ENCODE measurements at places on chromosomes 6 and 20. TPM values are rescaled to one million over a fixed set of nuclear protein-coding genes. Genes with fewer than 3 reads are reported as not detected.
A peak's percentile ranks its signal among the peaks of the same experiment; 100 is the strongest.

GRCh38 chr20:19313342-19314069, 101.1 kb downstream of the SLC24A3 start:
- H3K4me3 ChIP-seq = no peak overlapping the region
- no peak overlapping the region for H3K27ac ChIP-seq
- H3K4me1 ChIP-seq = no peaks in the 10 kb centered on the region
- H3K36me3 ChIP-seq = no peaks in the 10 kb centered on the region

DNA sequence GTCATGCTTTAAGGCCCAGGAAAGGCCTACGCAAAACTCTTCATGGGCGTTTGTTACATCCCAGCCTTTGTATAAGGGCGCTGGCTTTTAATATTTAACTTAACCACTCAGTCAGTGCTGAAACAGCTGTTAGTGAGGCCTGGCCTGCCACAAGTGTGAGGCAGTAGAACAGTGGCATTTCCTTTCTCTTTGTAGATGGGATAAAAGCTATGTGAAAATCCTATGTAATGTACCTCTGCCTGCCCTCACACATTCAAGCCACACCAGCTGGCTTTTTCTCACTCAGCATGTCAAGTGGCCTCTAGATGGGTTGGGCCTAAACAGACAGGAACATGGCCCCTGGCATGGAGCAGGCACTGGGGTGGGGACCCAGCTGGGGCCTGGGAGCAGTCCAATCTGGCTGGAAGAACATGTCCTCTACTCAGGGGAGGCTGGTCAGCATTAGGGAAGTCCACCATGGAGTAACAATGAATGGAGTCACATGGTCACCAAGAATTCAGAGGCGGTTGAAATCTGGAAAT, 20.7 kb downstream of the CGA start:
- H3K4me1 ChIP-seq = no peaks in the 10 kb centered on the region
- no peak overlapping the region for H3K4me3 ChIP-seq
- peaks cover 6% of the 10 kb centered on the region for H3K27me3 ChIP-seq
- H3K36me3 ChIP-seq = no peaks in the 10 kb centered on the region
- DNase-seq = no peak

DNA sequence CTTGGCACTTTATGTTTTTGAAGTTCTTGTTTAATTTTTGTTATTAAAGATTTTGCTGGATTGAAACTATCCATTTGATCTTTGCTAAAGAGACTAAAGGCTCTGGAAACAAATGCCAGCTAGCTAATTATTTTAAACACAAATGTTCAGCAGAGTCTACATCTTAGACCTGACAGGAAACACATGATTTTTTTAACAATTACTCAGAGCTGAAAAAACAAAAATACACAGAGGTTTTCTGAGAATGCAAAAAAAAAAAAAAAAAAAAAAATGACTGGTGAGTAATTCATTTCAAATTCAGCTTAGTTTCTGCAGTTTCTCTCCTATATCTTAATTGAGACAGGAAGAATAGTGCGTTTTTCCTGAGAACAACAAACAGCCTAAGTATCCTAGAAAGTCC, 448.0 kb downstream of the TENT5A start:
- H3K36me3 ChIP-seq = no peaks in the 10 kb centered on the region
- DNase-seq = no peak
- no peak overlapping the region for H3K4me3 ChIP-seq

TCF19 gene
- 13.1 TPM for polyA plus RNA-seq

GRCh38 chr6:167476844-167477595, 152.1 kb downstream of the TTLL2 start:
- DNase-seq = no peak
- H3K27me3 ChIP-seq = no peaks in the 10 kb centered on the region
- H3K27ac ChIP-seq = no peak overlapping the region
- no peaks in the 10 kb centered on the region for H3K36me3 ChIP-seq
- no peak overlapping the region for H3K4me3 ChIP-seq

ETV7 gene
- 0.19 TPM for polyA plus RNA-seq

GRCh38 chr6:156795825-156796224, 18.6 kb downstream of the ARID1B start:
- H3K27ac ChIP-seq = no peak overlapping the region
- no peaks in the 10 kb centered on the region for H3K27me3 ChIP-seq
- peak; percentile 15 for DNase-seq
- H3K4me3 ChIP-seq = 0 out of 2 replicates have a peak overlapping the region, but pooled peaks have one; percentile 25

TBPL1 gene
- polyA plus RNA-seq = 32.5 TPM

TSPO2 gene
- not detected for polyA plus RNA-seq

SEMG1 gene
- not detected for polyA plus RNA-seq

DNA sequence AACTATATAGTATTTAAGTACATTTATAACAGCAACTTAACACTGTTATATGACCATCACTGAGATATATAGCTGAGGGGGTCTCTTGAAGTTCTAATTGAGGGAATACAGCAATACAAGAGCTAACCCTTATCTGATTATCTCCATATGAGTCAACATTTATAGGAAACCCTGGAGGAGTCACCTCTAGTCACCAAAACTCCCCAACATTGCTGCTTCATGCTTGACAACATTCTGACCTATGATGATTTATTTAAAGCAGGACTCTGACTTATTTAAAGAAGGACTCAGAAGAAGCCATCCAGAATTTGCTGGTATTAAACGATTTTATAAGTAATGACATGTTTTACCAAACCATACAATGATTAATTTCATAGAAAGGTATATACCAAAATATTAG, 182.6 kb upstream of the NOX3 start:
- no peaks in the 10 kb centered on the region for H3K36me3 ChIP-seq
- no peak overlapping the region for H3K27ac ChIP-seq
- no peak for DNase-seq
- no peaks in the 10 kb centered on the region for H3K27me3 ChIP-seq
- H3K4me3 ChIP-seq = no peak overlapping the region

C6orf52 gene
- polyA plus RNA-seq = not detected

DNA sequence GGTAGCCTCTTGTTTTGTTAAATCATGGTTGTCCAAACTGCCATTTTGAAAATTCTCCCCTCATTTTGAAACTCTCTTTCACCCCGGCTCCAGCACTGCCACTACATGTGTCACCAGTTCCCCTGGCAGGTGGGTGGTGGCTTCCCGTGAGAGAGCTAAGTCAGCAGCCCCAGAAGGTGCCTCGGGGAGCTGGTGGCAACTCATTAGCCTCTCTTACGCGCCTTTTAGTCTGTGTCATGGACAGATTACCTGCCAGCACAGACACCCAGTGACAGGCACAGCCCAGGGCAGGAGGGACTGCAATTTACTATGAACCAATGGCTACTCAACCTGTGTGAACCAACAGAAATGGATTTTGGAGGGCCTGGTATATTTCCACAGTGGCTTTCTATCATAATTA, 147.1 kb upstream of the SASH1 start:
- H3K36me3 ChIP-seq = no peaks in the 10 kb centered on the region
- no peak overlapping the region for H3K4me3 ChIP-seq
- no peak for DNase-seq
- no peak overlapping the region for H3K27ac ChIP-seq
- peaks cover 3% of the 10 kb centered on the region for H3K4me1 ChIP-seq

HCK gene
- not detected for polyA plus RNA-seq

DNA sequence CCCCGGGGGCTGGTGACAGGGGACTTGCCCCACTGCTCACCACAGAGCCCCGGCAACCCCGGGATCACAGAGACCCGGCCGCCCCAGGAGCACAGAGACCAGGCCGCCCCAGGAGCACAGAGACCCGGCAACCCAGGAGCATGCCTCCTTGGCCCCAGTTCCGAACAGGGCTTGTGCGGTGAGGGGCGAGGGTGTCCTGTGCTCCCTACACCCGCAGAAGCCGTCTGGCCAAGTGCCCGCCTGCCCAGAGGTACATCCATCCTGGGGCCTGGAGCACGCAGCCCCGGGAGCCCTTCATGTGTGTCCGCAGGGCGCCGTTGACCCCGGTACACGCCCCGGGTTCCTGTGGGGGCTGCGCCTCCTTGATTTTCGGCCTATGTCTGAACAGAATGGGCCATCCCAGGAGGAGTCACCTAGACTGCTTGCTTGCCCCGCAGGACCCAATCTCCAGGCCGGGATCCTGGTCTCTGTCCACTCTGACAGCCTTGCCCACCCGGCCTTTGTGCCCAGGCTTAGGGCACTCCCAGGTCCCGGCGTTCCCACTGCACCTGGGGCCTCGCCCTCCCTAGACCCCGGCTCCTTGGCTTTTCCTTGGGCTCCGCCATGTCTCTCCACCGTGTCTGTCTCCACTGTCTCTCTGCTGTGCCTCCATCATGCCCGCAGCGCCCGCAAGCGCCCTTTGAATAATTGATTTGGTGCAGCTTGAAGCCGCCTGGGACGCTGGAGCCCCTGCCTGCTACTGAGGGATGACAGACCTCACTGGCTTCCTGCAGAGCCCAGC, 219.8 kb downstream of the ERMARD start:
- no peak for DNase-seq
- H3K4me1 ChIP-seq = no peaks in the 10 kb centered on the region
- no peak overlapping the region for H3K27ac ChIP-seq
- no peak overlapping the region for H3K4me3 ChIP-seq
- H3K36me3 ChIP-seq = no peaks in the 10 kb centered on the region

GGT7 gene
- polyA plus RNA-seq = 32.8 TPM

DNA sequence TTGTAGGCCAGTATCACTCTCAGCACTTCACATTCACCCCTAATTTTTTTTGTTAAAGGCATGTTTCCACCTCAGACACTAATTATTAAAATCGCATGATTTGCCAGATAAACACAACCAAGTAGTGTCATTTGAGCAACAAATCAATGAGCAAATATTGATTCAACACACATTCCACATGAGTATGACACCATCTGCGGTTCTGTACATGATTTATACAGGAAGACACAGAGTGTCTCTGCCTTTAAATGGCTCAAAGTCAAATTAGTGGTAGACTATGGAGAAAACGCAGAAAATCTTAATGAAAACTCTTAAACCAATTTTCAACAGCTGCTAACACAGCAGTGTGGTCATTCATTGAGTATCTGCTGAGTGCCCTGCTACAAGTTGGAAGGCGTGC, 300.2 kb downstream of the SOX4 start:
- no peak overlapping the region for H3K4me3 ChIP-seq
- no peaks in the 10 kb centered on the region for H3K36me3 ChIP-seq
- H3K27ac ChIP-seq = no peak overlapping the region
- no peaks in the 10 kb centered on the region for H3K27me3 ChIP-seq
- peaks cover 4% of the 10 kb centered on the region for H3K4me1 ChIP-seq
- no peak for DNase-seq

HLA-DOA gene
- polyA plus RNA-seq = not detected

DNA sequence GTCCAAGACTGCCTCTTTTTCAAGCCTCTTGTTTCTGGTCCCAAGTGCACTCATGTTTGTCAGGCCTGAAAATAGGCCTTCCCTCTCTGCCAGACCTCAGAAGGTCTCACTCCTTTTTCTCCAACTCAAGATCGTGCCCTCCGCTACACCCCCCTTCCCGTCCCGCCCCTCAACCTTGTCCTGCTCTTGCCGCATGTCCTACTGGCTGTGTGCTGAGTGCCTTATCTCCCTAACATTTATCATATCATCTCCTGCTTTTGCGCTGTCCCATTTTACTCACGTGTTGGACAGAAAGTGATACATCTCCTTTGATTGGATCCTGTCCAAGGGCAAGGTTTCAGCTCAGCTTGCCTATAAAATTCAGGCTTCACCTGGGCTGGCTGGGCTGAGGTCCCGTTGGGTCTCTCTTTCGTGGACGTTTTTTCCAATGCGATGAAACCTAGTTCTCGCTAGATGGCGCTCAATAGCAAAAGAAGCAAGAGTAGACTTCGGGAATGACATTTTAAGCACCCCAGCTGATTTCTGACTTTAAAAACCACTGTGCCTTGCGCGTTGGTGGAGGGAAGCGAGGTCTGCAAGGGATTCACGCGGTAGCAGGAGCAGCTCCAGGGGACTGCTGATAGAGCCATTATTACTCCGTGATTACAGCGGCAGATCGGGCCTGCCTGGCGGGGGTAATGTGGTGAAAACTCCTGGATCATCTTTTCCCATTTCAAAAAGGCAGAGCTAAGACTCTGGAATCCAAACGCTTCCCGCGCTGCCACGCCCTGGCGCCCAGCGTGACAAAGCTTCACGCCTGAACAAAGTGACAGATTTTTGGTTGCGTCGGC, 137.6 kb downstream of the IMPG1 start:
- peak overlapping the region; percentile 42 for H3K4me3 ChIP-seq
- H3K27ac ChIP-seq = no peak overlapping the region
- no peaks in the 10 kb centered on the region for H3K36me3 ChIP-seq
- peaks cover 11% of the 10 kb centered on the region for H3K27me3 ChIP-seq
- peaks cover 2% of the 10 kb centered on the region for H3K4me1 ChIP-seq
- DNase-seq = peak; percentile 79

SYNDIG1 gene
- polyA plus RNA-seq = not detected

DNA sequence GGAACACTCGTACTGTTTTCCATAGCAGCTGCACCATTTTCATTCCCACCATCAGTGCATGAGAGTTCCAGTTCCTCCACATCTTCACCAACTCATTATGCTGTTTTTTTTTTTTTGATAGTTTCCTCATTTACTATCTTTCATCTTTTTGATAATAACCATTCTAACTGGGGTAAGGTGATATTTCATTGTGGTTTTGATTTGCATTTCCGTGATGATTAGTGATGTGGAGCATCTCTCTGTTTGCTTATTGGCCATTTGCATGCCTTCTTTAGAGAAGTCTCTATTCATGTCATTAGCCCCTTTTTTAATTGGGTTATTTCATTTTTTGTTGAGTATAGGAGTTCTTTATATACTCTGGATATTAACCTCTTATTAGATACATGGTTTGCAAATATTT, 25.9 kb downstream of the ACTR5 start:
- no peaks in the 10 kb centered on the region for H3K4me1 ChIP-seq
- H3K27me3 ChIP-seq = no peaks in the 10 kb centered on the region
- DNase-seq = no peak
- H3K4me3 ChIP-seq = no peak overlapping the region
- H3K27ac ChIP-seq = no peak overlapping the region

DSN1 gene
- 10.5 TPM for polyA plus RNA-seq

DNA sequence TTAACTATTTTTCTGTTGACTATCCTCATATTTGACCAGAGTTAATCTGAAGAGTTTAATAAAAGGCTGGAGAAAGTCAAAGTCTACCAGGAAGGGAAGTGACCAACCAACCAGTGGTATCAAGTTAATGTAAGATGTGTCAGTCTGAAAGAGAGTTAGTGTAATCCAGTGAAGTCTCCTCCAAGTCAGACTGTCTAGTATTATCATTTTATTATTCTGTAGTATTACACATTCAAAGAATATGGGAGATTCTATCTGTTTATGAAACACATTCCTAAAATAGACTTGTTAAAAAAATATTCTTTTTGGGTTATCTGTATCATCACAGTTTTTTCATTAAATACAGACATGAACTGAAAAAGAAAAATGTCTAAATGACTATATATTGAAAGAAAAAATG, 194.4 kb downstream of the BTBD9 start:
- H3K27me3 ChIP-seq = no peaks in the 10 kb centered on the region
- no peak overlapping the region for H3K4me3 ChIP-seq
- no peaks in the 10 kb centered on the region for H3K36me3 ChIP-seq
- DNase-seq = peak; percentile 59
- H3K27ac ChIP-seq = no peak overlapping the region

GRCh38 chr20:33394718-33395117, 6.6 kb downstream of the CDK5RAP1 start:
- H3K4me1 ChIP-seq = no peaks in the 10 kb centered on the region
- peaks cover 14% of the 10 kb centered on the region for H3K36me3 ChIP-seq
- H3K27me3 ChIP-seq = no peaks in the 10 kb centered on the region
- DNase-seq = no peak
- no peak overlapping the region for H3K4me3 ChIP-seq

MCCD1 gene
- polyA plus RNA-seq = not detected

- H3K27me3 ChIP-seq = peaks cover 4% of the 10 kb centered on the region
- H3K4me1 ChIP-seq = peaks cover 3% of the 10 kb centered on the region
- H3K27ac ChIP-seq = no peak overlapping the region
- H3K36me3 ChIP-seq = no peaks in the 10 kb centered on the region
- no peak for DNase-seq
Measured at GRCh38 chr20:47682028-47682783, 103.1 kb downstream of the SULF2 start.
